ENCODE measurements at places on chromosomes 7 and 10.

DNA sequence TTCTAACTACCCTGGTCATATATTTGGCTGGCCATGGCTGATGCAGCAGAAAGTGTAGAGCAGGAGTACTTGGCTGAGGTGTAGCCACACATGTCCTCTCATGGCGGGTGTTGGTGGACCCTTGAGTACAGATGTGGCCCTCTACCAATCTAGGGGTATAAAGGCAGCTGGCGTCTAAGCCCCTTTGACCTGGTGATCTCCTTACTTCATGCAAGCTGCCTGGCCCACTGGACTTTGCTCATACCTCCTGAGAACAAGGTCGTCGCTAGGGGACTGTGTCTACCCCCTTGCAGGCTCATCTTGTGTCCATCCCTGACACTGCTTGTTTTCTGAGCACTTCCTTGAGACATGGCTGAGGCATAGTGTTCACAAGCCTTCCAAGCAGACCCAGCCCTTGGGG, 287.8 kb downstream of the RPS24 start:
- no peak for DNase-seq

DNA sequence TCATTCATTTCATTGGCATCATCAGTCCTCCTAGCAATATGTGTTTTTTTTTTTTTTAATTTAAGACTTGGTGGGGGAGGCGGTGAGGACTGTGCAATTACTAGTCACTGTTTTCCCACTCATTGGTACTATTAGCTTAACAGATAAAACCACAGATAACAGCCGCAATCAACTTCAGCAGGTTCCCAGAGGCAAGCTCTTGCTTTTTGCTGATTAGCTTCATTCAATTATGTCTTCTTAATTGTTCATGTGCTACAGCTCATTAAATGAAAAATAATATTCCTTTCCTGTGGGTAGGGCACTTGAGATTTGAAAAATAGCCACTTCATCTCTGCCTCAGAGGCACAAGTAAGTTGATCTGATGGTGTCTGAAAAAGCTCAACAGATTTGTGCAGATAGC, 215.5 kb downstream of the PCDH15 start:
- DNase-seq, result no peak

GRCh38 chr7:71482284-71482683, 350.3 kb downstream of the GALNT17 start:
- DNase-seq, result peak; percentile 60

DNA sequence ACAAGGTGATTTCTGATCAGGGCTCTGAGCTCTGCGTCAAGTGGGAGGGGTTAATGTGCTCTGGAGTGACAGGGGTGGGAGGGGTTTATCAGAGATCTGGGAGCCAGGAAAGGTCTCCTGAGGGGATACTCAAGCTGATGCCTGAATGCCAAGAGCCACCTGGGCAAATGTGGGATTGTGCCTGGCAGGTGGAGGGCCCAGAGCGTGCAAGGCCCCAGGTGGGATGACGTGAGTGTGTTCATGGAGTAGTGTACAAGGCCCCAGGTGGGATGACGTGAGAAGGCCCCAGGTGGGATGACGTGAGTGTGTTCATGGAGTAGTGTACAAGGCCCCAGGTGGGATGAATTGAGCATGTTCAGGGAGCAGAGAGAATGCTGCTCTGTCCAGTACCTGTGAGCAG, 610.3 kb downstream of the PTPRN2 start:
- DNase-seq, result no peak

Data from SHP77 (cell line).